B cell (primary cell): ENCODE measurements at places on chromosomes 3 and 15.
A peak's percentile ranks its signal among the peaks of the same experiment; 100 is the strongest.

- DNase-seq: no peak
Observed at GRCh38 chr15:88690331-88690730, 51.5 kb downstream of the ISG20 start.

- DNase-seq: no peak
Observed at GRCh38 chr15:71685420-71685993, 124.8 kb upstream of the NR2E3 start.

GRCh38 chr15:45456212-45457106, 66.1 kb downstream of the SLC30A4 start:
- DNase-seq: peak; percentile 33

GRCh38 chr3:5095886-5096285, 26.2 kb upstream of the ARL8B start:
- DNase-seq: peak; percentile 19

- peak; percentile 87 for DNase-seq
Observed at GRCh38 chr3:15291589-15292541, 40.5 kb downstream of the SH3BP5 start.

DNA sequence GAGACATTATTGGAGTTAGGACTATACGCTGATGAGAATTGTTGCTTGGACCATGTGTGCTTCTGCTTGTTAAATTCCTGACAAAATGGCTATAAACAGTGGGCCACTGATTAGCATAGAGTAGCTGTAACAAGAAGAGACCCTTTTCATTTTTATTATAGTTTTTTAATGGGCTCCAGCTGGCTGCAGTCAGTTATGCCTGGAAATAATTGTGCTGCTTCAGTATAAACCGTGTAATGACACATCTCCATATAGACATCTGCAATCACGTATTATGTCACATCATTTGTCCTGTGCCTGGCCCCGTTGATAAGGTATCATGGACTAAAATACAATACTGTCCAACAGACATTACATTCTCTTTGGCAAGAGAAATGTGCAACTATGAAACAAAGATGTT, 50.9 kb downstream of the ARPP21 start:
- DNase-seq: no peak

GRCh38 chr3:184616436-184616835, 54.9 kb downstream of the EPHB3 start:
- no peak for DNase-seq

DNA sequence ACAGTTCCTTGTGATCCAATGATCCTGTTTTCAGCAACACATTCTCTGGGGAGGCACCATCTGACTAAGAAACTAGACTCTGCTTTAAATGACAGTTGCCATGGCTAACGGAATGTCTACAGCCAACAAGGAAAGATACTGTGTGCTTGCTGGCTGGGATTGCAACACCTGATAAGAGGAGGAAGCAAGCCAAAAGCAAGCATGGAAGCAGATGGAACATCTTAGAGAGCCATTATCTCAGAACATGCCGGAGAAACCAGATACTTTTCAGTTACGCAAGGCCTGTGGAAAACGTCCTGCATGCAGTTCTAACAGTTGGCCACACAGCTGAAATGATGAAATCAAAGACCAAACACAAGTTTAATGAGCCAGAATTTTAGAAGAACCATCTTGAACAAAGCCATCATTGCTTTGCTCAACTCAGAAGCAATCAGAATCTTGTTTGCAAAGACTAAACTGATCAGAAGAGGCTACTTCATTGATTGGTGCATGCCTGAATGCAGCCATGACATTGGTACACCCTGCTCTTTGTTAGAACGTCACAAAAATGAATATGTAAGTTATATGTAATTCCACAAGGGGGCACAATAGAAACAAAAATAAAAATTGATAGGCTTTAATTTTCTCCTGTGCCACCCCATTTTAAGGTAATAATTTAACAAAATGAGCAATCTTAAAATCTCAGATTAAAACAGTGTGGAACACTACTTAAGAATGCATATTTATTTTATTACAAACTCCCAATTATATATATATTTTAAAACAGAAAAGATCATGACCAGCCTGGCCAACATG, 50.8 kb downstream of the GXYLT2 start:
- DNase-seq: peak; percentile 59

- DNase-seq: no peak
Observed at GRCh38 chr15:65954289-65954741, 85.0 kb downstream of the RAB11A start.

DNA sequence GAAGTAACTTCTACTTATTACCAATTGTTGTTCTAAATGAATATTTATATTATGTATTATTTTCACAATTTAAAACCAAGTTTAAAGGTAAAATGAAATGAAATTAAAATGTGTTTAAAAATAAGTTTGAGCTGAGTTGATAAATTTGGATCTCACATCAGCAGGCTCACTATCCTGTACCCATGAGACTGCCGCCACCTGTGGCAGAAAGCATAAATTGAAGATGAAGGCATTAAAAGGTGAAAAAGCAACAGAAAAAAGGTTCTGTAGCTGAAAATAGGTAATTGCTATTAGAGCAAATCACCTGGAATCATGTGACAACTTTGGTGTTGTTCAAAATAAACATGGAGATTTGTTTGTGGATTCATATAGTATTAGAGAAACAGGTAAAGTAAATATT, 133.0 kb upstream of the CADM2 start:
- DNase-seq: no peak

- no peak for DNase-seq
Observed at GRCh38 chr3:54259636-54260035, 137.3 kb downstream of the CACNA2D3 start.

GRCh38 chr3:194671511-194671899, 486 bp downstream of the LSG1 start:
- no peak for DNase-seq

- peak; percentile 54 for DNase-seq
Observed at GRCh38 chr3:133211449-133211848, 173.3 kb downstream of the TMEM108 start.

GRCh38 chr3:166187237-166187636, 350.0 kb upstream of the BCHE start:
- DNase-seq: no peak

DNA sequence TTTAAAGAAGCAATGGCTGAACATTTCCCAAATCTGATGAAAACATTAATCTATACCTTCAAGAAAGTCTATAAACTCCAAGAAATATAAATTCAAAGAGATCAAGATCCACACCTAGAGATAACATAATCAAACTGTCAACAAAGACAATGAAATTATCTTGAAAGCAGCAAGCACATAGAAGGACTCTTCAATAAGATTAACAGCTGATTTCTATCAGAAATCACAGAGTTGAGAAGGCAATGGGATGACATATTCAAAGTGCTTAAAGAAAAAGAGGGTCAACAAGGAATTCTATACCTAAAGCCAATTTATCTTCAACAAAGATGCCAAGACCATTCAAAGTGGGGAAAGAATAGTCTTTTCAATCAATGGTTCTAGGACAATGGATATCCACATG, 41.1 kb upstream of the LAMP3 start:
- DNase-seq: no peak

- no peak for DNase-seq
Observed at GRCh38 chr15:39154776-39155175, 426.1 kb upstream of the THBS1 start.

- no peak for DNase-seq
Observed at GRCh38 chr3:123319760-123320159, 118.0 kb downstream of the SEC22A start.

DNA sequence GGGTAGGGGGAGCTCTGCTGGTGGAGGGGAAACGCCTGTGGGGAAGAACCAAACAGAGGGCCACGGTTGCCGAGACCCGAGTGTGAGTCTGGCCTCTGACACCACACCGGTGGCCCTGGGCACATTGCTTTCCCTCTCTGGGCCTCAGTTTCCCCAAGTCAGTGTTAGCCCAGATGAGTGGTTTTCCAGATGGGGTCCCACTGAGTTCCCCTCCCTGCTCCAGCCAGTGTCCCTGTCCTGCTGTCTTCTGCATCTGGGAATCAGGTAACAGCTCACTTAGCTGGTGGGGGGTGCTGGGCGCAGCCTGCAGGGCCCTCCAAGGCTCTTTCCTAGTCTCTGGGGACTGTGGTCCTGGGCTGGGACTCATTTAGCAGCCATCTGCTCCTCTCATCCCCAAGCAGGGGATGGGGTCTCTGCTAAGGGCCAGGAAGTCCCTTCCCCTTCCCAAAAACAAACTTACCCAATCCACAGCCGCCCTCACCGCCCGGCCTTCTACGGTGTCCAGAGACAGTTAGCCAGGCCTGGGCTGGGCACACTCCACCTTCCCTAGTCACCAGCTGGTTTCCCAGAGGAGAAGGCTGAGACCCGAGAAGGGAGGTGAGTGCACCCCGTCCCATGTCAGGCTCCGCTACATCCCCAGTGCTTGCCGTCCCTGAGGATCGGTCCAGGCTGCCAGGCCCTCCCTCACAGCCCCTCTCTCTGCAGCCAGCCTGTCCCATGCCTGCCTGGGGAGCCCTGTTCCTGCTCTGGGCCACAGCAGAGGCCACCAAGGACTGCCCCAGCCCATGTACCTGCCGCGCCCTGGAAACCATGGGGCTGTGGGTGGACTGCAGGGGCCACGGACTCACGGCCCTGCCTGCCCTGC, 676 bp downstream of the GP9 start:
- no peak for DNase-seq

DNA sequence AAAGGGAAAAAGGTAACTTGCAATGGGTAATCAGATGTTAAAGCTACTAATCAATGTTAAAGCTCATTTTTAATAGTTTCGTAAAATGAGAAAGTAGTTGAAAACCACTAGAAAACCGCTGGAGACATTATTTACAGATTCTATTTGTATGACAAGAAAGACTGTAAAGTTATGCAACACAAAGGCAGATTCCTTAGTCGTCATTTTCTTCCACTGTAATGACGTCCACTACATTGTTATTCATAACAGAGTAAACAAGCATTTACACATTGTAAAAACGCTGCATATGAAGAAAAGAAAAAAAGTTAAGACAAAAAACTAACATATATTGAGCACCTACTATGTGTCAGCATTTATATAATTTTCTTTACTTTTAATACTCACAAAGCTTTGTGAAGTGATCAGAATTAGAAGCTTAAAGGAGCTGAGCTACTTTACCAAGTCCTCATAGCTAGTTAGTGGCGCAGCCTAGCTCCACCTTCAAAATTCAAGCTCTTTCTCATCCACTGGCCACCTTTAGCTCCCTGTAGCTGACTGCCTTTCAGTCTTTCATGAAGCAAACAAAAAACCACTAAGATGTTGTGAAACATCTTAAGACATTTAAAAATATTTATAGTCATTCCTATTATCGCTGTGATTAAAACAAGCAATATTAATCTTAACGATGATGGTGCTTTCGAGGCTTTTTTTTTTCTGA, 100.1 kb upstream of the CDIN1 start:
- DNase-seq: no peak

DNA sequence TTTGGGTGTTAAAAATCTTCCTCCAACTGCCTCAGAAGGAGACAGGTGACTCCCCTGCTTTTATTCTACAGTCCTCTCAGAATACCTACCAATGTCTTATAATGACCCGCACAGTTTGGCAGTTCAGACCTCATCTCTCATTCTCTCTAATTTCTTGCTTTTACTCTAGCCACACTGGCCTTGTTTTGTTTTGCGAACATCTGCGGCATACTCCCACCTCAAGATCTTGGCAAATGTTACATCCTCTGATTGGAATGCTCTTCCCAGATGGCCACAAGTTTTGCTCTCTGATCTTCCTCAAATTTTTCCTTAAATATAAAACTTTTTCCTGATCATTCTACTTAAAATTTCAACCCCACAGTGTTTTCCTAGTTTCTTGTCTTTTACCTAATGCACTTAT, 94.1 kb downstream of the PLSCR2 start:
- DNase-seq: no peak

GRCh38 chr3:127124120-127124519, 68.8 kb upstream of the PRR23E start:
- no peak for DNase-seq

- no peak for DNase-seq
Observed at GRCh38 chr15:84840741-84841429, 23.7 kb downstream of the ALPK3 start.

DNA sequence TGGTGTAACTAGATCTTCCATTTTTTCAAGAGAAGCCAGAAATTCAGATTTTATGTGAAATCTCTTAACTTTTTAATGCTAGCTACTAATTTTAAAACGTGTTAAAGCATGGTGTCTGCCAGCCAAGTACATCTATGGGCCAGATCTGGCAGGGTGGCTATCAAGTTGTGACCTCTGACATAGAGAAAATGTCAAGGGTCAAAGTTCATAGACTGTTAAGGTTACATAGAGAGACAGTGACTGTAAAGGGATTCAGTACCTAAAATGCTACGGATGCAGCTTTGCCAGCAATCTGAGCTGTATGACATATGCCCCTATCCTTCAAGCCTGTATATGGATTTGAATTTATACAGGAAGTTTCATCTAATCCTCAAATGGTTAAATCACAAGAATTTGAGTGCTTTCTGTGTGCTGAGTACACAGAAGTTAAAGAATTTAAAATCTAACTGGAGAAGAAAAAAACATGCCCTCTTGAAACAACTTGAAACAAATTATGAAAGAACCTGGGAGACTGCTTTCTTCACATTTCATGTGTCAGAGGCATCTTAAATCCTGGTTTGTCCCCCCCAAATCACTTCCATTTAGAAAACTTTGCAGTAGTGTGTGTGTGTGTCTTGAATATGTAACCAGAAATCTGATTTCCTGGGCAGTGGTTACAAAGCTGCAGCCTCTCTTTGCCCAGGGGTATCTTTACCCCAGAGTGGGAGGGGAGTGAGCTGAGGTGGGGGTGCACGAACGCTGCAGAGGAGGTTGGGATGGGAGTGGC, 895 bp upstream of the ARHGAP31 start:
- no peak for DNase-seq

- DNase-seq: no peak
Observed at GRCh38 chr3:129005526-129006303, 4.6 kb downstream of the EFCC1 start.

DNA sequence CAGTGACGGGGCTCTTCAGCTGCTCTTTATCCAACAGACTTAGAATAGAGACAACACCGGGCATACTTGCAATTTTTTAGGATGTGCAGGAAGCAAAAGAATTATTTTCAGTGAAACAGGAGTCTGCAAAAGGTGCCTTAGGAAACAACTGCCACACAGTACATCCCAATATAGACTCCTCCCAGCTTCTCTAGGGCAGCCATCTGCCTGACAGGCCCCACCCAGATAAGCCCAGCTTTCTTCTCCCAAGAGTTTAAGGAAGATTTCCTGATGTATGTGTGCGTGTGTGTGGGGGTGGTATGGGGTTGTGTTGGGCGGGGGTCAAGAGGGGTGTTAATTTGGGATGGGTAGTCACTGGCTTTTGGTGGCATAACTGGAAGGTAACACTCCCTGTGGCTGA, 21.5 kb downstream of the MAP2K1 start:
- DNase-seq: no peak

DNA sequence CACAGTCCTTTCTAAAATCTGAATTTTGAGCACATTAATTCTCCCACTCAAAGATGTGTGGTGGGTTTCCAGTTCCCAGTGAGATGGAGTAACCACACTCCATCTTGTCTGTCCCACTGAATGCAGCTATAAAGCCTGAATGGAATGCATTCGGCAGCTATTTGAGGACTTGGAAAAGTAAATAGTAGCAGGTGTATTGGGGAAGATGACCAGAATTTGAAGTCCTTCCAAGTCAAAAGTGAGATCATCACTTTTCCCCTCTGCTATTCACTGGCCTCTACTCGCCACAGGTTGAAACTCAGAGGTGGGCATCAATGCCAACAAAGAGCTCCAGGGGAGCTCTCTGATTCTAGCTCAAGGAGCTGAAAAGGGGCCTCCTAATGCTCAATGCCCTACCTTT, 8.1 kb upstream of the GNB5 start:
- DNase-seq: no peak

- DNase-seq: no peak
Observed at GRCh38 chr3:147311716-147312115, 94.6 kb downstream of the ZIC4 start.

GRCh38 chr3:155286736-155287135, 6.7 kb downstream of the STRIT1 start:
- DNase-seq: no peak
